ENCODE measurements at places on chromosomes 1 and 21. TPM values are rescaled to one million over a fixed set of nuclear protein-coding genes. Genes with fewer than 3 reads are reported as not detected.
A peak's percentile ranks its signal among the peaks of the same experiment; 100 is the strongest.

ZBTB8B gene
- not detected for total RNA-seq

GRCh38 chr21:44542716-44543115 lies 2.7 kb upstream of the KRTAP10-1 start:
- no peak for DNase-seq

DNA sequence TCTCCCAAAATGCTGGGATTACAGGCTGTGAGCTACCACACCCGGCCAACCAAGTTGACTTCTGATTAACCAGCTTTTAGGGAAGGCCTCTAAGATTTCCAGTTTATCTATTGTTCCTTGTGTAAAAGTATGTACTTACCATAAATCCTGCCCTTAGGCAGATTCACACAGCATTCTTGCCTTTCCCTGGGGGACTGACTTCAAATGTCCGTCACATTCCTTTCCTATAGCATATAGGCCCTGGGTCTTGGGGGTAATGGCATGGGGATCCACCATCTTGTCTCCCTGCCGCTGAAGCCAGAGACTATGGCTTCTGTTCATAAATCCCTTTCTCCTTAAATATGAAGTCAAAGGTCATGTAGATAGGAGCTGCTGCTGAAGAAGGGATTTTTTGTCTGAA lies 872 bp upstream of the PINK1 start:
- DNase-seq, result no peak

GRCh38 chr1:2526824-2527555 lies 594 bp upstream of the PANK4 start:
- no peak for DNase-seq

GRCh38 chr1:194300340-194300739 lies 1113.9 kb upstream of the B3GALT2 start:
- no peak for DNase-seq

GRCh38 chr1:222043444-222044292 lies 301.8 kb upstream of the DUSP10 start:
- no peak for DNase-seq

- DNase-seq, result no peak
Observed at GRCh38 chr21:33634254-33634653, 7.3 kb downstream of the CRYZL1 start.

DNA sequence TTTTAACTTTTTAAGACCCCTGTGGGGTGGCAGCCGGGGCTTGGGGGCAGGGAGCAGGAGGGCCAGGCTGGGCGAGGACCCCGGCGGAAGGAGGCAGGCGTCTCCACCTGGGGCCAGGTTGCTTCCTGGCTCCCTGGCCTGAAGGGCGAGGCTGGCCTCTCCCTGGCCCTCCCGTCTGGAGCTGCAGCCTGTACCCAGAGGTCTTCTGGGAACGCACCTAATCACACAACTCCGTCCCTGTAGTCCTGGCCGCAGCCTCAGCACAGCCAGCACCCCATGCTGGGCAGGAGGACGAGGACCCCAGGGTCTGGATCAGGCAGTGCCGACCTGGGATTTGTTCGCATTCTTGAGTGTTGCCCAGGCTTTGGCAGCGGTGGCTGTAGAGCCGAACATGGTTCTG lies 14.1 kb upstream of the TTC34 start:
- no peak for DNase-seq

DNA sequence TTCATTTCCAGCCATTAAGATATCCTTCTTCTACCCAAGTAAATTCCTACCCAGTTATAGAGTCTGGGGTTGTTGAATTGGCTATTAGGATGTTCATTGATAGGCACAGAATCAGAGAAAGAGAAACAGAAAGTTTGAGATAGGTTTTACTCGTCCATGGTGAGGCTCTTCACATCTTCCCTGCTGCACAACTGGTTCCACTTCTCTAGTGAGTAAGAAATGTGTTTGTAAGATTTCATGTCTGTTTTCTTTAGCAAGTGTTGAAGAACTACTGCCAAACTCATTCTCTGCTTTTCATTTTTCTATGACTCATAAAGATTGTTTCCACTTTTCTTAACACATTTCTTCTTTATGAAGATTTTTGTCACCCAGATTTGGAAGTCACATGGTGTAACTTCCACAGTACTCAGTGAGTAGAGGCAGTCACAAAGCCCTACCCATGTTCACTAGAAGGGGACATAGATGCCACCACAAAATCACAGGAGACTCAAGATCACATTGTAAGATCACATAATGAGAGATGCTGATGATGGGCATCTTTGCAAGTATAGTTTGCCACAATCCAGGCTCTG lies 152.3 kb downstream of the SNX7 start:
- DNase-seq, result no peak

- no peak for DNase-seq
Observed at GRCh38 chr1:184506481-184506880, 119.7 kb downstream of the C1orf21 start.

ADORA3 gene
- 1.6 TPM for total RNA-seq

- DNase-seq, result no peak
Observed at GRCh38 chr1:179516976-179517705, 58.6 kb downstream of the NPHS2 start.

DNA sequence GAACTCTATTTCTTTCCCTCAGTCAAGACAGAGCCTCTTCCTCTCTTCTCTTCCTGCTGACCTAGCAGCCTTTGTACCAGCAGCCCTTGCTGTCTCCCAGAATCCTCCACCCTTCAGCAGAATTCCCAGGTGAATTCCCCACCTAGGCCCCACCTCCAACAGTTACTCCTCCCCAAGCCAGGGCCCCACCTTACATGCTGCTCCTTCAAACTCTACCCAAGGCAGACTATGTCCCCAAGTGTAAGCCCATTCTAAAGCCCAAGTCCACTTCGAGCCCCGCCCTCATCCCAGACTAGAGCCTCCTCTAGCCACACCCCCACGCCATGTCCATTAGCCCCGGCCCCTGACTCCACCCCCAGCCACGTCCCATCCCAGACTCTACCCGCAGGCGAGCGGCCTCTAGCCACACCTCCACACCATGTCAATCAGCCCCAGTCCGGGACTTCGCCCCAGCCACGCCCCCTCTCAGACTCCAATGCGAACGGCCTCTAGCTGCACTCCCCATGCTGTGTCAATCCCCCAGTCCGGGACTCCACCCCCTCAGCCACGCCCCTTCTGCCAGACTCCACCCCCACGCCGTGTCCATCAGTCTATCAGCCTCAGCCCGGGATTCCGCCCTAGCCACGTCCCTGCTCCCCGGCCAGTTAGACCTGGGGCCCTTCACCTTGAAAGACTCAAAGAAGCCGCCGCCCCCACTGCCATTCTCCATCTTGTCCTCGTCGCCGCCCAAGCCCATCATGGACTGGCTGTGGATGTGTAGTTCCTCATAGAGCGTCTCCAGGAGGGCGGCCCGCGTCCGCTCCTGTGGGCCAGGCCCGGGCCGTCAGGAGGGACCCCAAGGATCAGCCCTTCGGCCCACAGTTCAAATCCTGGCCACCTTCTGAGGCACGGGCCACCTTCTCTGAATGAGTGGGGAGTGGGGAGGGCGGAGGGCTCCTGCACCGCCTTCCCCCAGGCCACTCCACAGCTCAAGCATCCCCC lies 61.3 kb downstream of the RAP1GAP start:
- DNase-seq, result no peak

GRCh38 chr1:246147524-246148461 lies 359.3 kb downstream of the SMYD3 start:
- no peak for DNase-seq

GSTM5 gene
- total RNA-seq, result not detected

GRCh38 chr1:94247138-94248094 lies 10.0 kb upstream of the ARHGAP29 start:
- DNase-seq, result peak; percentile 17

DNA sequence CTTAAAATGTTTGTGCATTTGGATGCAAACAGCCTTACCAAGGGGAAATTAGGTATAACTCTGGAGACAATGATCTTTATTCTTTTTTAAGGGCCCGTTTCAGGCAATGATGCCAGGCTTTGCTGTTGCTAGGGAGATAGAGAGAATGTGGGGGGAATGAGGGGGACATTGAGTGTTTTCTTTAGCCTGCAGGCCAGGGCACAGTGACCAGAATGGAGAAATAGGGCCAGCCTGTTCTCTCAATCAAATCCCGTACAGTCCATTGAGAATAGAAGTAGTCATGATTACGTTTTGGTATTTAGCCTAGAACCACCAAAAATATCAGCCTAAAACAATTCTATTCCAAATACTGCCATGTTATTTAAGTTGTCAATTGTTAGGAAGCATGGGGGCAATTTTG lies 49.0 kb downstream of the RGS7 start:
- no peak for DNase-seq

- DNase-seq, result no peak
Observed at GRCh38 chr1:156262461-156263287, 14.8 kb upstream of the PAQR6 start.

- no peak for DNase-seq
Observed at GRCh38 chr1:203273869-203274602, 31.3 kb upstream of the BTG2 start.

GRCh38 chr1:34547046-34547674 lies 207.7 kb upstream of the GJB5 start:
- no peak for DNase-seq

DNA sequence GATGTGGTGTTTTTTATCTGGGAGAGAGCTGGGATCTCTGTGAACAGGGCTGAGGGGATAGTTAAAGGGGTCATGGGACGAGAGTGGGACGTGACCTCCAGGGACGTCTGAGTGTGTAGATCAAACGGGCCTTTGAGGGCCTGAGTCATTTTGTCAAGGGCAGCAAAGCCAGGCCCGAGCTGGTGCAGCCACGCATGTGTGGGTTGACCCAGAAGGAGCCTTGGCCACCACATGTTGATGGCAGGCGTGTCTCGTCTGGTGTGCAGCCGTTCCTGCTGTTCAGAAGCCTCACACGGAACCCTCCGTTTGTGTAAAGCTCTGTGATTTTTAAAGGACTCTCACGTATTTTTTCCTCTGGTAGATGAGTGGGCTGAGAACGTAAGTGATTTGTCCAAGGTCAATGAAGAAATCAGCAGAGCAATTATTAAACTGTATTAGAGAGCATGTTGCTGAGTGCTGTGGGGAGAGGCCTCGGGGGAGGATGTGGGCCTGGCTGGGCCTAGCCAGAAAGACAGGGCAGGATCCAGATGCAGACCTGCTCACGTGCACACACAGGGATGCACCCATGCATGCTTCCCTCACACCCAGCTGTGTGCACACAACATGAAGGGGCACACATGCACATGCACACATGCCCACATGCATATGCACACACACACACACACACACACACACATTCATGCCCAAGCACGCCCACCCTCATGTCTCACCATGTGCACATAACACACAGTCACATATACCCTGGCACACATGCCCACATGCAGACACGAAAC lies 89.8 kb downstream of the AJAP1 start:
- DNase-seq, result no peak

EFNA1 gene
- 7.3 TPM for total RNA-seq

GRCh38 chr1:81408419-81408818 lies 392.3 kb upstream of the ADGRL2 start:
- no peak for DNase-seq

DNA sequence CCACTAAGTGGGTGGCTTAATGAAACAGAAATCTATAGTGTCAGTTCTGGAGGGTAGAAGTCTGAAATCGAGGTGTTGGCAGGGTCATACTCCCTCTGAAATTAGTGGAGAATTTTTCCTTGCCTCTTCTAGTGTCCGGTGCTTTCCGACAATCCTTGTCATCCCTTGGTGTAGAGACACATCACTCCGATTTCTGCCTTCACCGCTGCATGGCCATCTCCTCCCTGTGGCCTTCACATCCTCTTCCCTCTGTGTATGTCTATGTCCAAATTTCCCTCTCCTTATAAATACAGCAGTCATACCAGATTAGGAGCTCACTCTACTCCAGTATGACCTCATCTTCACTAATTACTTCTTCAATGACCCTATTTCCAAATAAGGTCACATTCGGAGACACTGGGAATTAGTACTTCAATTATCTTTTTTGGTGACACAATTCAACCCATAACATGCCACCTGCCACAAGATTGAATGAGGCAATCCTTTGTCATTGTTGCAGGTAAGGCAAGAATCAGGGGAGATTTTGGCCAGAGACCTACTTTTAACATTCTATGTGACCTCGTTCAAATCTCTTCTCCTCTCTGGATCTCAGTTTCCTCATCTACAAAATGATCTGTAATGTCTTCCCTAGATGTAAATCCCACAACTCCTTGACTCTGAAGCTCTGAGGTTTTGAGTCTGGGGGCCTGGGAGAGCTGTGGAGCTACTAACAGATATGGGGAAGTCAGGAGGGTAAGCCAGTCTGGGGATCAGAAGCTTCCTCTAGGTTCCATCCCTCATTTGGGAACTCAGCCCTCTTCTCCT lies 16.1 kb downstream of the NAV1 start:
- no peak for DNase-seq

MAP1LC3C gene
- total RNA-seq, result not detected

- no peak for DNase-seq
Observed at GRCh38 chr1:183609313-183609712, 19.1 kb upstream of the NCF2 start.

GJA9 gene
- not detected for total RNA-seq
